ENCODE measurements at places on chromosomes 12 and 14.

DNA sequence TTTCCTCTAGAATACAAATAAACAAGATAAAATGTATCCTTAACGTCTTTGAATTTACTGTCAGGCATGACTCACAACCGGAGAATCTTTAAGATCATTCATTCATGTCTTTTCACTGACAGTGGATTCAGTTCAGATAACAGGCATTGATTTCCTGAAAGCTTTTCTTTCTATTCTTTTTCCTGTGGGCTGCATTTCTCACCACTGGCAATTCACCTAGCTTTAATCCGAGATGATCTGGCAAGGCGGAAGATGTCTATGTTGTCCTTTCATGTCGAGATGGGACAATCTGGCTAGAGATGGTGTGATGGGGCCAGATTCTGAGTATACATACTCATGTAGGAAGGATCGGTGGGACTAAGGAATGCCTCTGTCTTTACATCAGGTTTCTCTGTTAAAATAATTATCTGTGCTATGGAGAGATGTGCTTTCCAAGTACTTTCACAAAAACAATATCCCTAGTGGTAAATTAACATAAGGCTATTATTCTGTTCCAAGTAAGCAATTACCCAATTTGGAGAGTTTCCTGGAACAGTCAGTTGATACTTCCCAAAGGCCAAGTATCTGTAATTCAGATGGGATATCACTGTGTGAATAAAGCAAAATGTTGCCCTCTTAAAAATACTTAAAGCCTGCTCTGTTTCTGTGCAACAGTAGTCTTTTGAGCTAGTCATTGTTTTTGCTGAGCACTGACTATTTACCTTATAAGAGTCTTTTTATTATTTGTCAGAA is 17.8 kb downstream of the ACSS3 start:
- peak; percentile 61 for DNase-seq

DNA sequence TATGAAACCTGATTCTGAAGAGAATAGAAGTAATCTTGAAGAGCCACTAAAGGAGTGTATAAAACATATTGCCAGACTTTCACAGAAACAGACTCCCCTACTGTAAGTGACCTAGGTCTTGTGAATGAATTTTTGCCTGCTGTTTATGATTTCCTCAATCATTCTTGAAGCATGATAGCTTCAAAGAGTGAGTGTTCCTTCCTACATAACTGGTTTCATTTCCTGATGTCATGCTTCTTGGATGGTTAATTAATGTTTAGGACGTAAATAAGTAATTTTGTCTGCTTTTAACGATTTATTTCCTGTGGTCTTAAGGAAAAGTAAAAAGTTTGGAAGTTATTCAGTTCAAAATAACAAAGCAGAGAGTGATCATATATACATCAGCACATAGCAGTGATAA is 129.8 kb downstream of the PIK3C2G start:
- no peak for DNase-seq

DNA sequence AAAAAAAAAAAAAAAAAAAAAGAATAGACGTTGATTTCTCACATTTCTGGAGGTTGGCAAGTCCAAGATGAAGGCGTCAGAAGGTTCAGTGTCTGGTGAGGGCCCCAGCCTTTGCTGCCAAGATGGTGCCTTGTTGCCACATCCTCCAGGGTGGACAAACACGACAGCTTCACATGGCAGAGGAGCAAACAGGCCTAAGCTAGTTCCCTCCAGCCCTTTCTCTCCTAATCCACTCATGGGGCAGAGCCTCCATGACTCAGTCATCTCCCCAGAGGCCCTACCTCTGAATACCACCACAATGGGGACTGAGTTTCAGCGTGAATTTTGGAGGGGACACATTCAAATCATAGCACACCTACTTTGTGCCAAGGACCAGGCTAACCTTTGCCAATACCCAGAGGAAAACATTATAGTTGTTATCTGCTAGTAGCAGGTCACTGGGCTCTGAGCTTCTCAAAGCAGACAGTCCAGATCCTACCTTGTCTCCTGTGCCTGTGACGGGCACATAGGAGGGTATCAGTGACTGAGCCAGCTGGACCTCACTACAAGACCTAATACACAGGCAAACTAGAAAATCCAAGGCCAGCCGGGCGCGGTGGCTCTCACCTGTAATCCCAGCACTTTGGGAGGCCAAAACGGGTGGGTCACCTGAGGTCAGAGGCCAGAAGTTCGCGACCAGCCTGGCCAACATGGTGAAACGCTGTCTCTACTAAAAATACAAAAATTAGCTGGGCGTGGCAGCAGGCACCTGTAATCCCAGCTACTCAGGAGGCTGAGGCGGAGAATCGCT is 10.5 kb upstream of the BCL11B start:
- peak; percentile 25 for DNase-seq

- no peak for DNase-seq
Observed at GRCh38 chr14:102097441-102098135, 10.7 kb upstream of the HSP90AA1 start.

DNA sequence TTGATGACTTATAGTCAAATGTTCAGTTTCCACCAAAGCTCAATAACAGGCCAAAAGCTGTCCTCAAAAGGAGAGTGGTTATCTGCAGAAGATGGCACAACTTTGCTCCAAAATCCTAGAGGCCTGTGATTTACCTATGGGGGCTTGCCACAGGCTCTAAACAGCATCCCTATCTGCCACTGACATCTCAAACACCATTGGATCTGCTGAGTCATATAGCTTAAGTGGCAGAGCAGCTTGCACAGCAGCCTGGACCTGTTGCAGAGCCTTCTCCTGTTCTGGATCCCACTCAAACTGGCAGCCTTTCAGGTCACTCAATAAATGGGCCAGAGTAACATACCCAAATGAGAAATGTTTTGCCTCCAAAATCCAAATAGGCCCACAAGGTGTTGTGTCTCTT is 60.6 kb upstream of the NAA30 start:
- no peak for DNase-seq

GRCh38 chr12:132245521-132246101 is 83.8 kb downstream of the GALNT9 start:
- no peak for DNase-seq

DNA sequence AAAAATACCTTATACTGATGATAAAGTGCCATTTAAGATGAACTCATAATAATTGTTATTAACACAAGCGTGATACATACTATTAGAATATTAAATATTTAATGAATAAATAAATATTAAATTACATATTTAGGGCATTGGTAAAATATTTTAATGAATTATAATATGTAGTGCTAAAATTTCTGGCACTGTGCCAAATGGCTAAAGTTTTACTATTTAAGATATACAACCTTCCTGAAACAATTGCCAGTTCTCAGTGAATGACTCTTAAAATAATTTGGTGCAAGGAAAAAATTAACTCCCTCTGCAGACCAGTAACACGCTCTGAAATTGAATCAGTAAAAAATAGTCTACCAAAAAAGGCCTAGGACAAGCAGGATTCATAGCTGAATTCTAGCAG is 428.9 kb upstream of the ATXN7L3B start:
- DNase-seq: no peak

- no peak for DNase-seq
Observed at GRCh38 chr12:83016218-83016835, 329.6 kb downstream of the TMTC2 start.

DNA sequence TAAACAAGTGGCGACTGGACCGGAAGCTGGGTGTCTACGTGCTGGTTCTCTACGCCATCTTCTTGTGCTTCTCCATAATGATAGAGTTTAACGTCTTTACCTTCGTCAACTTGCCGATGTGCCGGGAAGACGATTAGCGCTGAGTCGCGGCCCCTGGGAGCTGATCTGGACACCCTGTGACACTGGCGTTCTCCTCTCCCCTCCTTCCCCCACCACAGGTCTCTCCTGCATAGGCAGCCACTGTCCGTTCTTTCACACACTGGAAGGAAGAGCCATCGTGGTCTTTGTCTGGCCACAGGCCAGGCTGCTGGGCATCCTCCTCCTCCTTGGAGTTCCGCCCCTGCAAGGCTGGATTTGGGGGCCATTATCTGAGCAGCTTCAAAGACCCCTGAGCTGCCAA is 20.1 kb upstream of the RIN3 start:
- DNase-seq: no peak

Data from osteoblast (primary cell).